ENCODE measurements at places on chromosomes 2 and 18.
A peak's percentile ranks its signal among the peaks of the same experiment; 100 is the strongest.

DNA sequence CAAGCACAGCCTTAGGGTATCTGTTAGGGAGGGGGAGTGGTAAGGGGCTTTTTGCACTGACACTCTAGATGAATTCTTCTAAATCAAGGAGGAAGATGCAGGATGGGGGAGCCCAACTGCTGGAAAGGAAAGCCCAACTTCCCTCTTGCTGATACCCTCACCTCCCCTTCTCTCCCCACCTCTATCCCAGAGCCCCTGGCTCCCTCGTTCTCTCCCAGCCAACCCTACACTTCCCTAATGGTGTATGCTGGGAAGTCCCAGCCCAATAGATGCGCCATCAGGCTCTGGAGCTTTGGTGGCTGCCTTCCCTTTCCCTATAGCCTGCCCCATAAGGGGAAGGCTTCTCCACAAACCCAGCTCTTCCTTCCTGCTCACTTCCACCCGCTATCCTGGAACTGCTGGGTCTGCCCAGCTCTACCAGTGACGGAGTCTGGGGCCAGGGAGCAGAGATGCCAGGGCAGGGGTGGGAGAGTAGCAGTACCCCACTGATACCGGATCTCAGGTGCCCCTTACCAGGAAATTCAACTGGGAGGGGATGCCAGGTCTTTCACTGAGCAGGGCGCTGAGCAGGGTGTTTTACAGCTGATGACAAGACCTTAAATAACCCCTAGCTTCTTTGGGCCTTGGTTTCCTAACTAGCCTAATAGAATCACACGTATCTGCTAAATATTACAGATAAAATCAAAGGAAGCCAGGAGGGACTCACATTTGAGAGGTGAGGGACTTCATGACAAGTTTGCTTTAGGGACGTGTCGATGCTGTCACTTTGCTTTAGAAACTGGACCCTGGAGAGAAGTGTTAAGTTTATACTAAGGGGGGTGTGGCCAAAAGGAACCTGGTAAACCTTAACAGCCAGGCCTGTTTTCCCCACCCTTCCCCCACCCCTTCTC is 82.6 kb downstream of the DNMT3A start:
- no peak for DNase-seq

DNA sequence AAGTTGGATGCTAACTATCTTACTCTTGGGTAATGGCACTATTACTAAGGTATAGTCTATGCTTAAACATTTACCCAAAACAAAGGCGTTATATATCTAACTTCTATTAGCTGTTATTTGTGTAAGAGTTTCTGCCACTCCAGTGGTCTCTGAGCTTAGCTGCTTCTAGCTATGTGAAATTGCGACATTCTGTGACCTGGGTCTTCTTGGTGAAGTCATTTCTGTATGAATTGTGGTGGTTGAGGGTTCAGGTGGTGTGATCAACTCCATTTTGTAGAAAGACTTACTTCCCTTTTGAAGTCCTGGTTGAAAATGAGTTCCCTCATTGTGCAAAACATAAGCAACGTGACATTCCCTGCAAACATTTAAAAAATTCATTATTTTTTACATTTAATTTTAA is 221.6 kb downstream of the PIK3C3 start:
- no peak for DNase-seq

DNA sequence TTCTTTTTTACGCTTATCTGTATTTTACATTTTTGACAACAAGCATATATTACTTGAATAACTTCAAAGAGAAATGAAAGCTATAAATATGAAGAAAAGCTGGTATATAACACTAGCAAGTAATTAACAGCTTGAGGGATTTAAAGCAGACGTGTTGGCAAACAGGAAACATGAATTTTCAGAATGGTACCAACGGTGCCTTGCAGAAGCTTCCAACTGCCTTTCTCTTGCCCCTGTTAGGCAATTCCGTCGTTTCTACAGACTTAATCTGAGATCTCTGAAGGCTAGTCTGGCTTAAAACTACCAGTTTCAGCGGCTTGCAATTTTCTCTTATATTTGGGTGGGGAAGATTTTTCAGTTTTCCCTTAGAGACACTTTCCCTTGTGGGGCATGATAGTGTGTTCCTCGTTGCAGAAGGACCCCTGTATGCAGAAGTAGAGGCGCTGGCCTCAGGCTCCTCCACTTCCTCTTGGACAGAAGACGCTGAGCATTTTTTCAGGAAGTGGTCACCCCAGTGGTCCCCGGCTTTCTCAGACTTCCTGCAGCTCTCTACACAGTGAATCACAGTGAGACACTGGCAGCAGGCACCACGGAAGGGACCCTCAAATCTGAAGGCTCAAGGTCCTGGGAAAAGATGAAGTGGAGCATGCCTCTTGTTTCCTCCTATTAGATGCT is 56.2 kb upstream of the SLC16A14 start:
- DNase-seq = no peak

DNA sequence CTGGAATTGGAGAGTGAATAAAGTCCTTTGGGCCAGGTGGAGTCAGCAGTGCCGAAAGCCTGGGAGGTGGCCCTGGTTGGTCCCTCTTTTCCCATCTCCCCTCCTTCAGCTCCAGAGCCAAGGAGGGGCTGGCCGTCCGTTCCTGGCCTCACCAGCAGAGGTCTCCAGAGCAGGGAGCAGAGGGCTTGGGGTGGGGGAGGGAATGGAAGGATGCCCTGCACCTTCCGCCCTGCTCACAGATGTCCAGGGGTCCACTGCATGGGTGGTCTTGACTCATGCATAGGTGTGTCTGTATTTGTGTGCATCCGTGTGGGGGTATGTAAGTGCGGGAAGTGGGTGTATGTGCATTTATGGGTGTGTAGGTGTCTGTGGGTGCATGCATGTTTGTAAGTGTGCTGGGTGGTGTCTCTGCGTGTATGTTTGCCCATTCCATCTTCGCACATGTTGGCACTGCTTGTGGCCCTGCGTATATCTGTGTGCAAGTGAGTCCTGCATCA is 201.8 kb downstream of the ZFP36L2 start:
- no peak for DNase-seq

- no peak for DNase-seq
Observed at GRCh38 chr2:233089851-233090250, 29.7 kb downstream of the INPP5D start.

- DNase-seq = no peak
Observed at GRCh38 chr2:239046822-239047221, 198.9 kb downstream of the TWIST2 start.

- DNase-seq = no peak
Observed at GRCh38 chr18:68219872-68220271, 495.0 kb downstream of the TMX3 start.

- no peak for DNase-seq
Observed at GRCh38 chr2:172937884-172938712, 137.5 kb upstream of the MAP3K20 start.

GRCh38 chr2:175707322-175707721 is 294.7 kb downstream of the LNPK start:
- DNase-seq = no peak

DNA sequence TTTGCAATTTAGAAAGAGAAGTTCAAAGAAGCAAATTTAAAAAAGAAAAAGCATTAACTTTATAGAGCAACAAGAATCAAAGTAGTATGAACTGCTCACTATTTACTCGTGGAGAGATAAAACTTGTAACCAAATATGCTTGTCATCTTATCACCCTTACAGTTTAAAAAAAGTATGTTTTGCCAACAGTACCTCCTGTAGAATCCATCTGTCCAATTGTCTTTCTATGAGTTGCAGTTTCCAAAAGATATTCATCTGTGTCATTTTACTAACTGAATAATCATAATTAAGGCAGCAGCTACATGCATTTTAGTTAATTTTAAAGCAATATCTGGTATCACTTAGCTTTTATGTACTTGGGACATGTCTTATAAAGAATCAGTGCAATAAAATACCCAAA is 1112.3 kb downstream of the DSC3 start:
- DNase-seq = no peak

DNA sequence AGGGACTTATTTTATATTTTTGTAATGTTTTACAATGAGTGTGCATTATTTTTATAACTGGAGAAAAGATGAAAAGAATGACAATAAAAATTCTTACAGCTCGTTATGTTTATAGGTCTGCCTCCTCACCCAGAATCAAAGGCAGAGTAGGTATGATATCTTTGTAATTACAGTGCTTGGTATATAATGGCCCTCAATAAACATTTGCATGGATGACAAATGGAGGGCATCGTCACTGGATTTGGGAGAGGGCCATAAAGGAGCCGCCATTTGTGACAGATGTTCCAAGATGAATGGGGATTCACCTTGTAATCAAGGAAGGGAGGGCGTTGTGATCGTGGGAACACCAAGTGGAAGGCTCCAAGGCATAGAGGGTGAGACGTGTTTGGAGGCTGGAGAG is 22.6 kb upstream of the GIGYF2 start:
- DNase-seq = no peak

- no peak for DNase-seq
Observed at GRCh38 chr2:229519655-229520430, 194.5 kb downstream of the DNER start.

DNA sequence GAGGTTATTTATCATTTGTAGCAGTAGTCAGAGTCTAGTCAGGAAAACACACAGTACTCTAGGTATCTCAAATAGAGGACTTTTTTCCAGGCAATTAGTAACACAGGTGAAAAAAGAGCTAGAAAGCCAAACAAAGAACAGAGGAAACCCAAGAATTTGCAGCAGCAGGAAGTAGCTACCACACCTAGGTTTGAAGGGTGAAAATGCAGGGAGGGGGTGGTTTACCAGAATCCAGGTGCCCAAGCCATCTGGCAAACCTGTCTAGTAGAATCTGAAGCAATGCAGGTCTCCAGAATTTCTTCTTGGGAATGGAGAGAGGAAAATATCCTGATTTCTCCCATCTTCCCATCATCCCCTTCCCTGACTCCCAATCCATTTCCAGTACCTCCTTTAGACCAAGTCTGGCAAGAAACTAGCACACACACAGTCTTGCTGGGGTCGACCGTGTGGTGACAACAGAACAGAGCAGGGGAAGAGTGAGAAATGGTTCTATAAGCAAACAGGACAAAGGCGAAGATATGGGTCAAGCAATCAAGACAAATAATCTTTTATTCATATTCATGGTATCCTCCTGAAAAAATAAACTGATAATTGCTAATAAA is 231.9 kb upstream of the MMADHC start:
- DNase-seq = no peak

DNA sequence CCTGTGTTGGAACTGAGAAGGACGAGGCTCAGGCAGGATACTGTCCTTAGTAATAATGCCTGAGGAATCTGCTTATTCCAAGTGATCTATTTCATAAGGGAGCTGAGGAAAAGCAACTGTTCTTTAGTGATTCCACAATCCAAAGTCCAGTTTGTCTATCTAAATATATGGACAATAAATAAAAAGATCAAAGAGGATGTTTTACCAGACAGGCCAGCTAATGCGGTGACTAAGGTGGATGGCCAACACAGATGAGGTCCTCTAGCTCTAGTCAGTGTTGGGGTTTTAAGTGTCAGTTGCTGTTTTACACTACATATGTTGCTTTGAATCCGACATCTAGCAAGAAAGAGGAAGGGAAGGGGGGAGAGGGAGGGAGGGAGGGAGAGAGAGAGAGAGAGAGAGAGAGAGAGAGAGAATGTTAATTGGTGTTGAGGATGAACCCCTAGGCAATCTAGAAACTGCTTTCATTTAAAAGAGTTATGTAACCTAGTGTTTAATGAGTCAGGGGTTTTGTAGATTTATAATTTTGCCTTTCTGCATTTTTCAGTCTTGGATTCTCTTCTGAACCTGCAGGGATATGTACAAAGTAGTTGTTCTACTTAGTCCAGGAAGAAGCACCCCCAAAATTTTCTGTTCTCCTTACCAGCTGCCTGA is 27.0 kb upstream of the SCN1A start:
- no peak for DNase-seq

DNA sequence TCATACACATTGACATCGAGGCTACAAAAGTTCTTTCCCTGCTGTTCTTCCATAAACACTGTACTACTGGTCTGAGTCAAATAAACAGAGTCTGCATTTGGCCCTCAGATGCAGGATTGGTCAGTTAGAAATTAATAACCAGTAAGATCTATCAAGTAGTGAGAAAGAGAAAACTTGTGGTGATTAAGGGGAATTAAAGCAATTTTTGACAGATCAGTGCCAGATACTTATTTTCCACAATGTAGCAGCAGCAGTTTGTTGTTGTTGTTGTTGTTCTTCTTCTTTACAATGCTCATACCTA is 85.0 kb downstream of the IKZF2 start:
- DNase-seq = no peak

DNA sequence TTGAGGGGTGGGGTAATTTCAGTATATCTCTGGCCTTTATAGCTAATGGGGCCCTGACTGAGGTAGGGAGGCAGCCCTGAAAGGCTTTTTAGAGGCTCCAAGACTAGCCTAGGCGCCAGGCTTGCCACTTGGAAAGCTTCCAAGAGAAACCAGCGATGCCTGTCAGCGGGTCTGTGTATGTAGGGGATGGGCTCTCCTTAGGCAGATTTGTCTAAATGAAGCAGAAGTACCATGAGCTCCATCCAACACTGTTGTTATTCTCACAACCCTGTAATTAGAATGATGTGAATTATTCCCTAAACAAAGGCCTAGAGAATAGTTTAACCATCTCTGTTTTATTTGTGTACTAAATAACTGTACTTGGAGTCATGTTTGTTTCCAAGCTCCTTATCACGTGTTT is 138.1 kb downstream of the B3GNT2 start:
- peak; percentile 35 for DNase-seq

DNA sequence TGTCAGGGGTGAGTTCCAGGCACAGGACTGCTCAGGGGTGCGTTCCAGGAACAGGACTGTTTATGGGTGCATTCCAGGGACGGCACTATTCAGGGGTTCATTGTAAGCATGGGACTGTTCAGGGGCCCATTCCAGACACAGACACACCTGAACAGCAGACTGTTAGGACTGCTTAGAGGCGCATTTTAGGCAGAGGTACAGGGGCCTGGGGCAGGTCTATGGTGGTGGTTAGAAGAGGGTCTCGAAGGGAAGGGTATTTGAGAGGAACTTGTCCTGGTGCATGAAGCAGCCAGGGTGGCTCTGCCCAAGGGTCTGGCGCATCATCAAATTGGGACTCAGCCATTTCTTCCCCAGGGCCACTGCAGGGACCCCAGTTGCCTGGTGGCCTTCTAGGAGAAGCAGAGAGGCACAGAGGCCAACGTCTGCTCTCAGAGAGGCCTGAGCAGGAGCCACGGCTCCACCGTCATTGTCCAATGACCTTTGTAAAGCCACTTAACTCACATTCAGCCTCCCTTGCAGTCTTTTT is 14.8 kb upstream of the MLPH start:
- no peak for DNase-seq

DNA sequence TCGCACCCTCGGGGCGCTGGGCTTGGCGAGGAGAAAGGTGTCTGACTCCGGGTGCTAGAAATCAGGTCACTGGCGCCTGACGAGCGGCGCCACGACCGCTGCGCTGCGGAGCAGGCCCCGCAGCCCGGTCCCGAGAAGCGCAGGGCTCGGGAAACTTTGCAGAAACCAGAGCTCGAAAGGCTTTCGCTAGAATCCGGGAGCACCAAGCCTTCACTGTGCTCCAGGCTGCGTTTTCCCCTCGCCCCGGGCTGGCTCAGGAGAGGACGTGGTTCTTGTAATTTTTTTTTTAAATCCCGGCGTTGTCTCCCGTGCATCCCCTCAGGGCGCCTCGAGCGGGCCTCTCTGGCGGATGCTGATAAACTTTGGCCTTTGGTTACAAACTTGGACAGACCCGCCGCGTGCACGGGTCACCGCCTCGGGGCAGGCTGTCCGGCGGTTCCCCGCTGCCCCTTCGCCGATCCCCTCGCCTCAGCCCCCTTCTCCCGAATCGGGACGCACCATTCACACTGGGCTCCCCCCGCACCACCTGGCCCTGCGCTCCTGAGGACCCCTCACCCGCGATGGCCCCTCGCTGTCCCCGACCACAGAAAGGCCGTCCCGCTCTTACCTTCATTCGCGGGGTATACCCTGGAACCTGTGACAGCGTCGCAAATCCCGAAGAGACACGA is 419 bp downstream of the EPHA4 start:
- no peak for DNase-seq
